ENCODE measurements at places on chromosomes 5 and 9.

GRCh38 chr5:105956456-105957196 is 1714.1 kb downstream of the EFNA5 start:
- DNase-seq: no peak

GRCh38 chr9:16794871-16795639 is 75.4 kb downstream of the BNC2 start:
- DNase-seq: no peak

DNA sequence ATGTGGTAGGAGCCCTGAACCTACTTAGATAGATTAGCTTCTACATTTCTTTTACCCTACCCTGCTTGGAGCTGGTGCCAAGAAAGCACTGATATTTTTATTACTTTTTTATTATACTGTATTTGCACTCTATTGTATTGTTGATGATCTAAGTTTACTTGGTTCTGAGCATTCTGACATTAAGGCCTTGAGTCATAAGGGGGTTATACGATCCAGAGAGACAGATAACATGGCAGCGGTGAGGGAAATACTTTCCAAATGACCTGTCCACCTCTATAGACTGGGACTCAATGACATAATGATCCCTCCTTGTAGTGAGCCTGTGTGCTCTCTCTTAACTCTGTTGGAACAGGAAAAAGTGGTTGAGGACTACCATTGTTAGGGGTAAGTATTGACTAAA is 176.3 kb downstream of the MAN2A1 start:
- DNase-seq: no peak

GRCh38 chr5:171597946-171598640 is 178.6 kb downstream of the FGF18 start:
- DNase-seq: no peak

DNA sequence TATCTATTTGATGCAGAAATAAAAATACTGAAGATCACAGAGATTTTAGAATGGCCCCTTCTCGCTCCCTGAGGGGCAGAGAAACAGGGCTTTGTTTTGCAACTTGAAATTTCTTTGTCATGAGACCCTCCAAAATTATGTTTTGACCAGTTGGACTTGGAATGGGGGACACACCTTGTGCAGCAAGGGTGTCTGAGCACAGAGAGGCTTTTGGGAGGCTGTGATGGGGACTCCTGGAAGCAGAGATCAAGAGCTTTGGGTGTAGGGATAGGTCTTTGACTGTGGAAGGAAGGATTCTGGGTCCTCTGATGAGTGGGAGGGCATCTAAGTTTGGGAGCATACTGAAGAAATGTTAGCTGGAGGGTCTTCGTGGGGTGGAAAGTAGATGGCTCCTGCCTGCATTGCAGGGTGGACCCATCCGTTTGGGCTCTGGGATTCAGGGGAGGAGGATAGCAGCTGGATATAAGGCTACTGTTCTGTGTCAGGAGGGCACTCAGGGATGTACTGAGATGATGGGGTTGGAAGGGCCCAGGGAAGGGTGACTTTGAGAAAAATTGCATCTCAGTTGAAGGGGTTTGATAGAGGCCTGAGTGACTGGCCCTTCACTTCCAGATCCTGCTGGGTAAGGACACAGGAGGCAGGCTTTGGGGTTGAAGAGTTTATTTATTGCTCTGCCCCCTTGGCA is 1.8 kb upstream of the MYORG start:
- DNase-seq: no peak

DNA sequence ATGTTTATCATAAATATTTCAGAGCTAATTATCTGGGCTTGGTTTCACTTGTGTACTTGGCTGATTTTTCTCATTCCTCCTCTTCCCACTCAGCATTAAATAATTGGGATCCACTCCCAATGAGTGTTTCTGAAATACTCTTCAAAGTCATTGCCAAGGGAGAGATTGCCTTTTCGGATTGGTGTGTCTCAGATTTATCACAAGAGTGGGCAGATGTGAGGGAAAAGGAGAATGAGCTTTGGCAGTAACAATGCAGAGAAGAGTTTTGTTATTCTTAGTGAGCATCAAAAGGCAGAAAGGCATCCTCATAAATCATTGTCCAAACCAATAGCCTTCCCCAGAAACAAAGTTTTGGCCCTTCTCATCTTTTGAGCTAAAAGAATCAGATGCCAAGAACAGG is 79.2 kb downstream of the SEMA5A start:
- no peak for DNase-seq

- DNase-seq: no peak
These were observed 70.3 kb upstream of the UBTD2 start for GRCh38 chr5:172353846-172354245.

DNA sequence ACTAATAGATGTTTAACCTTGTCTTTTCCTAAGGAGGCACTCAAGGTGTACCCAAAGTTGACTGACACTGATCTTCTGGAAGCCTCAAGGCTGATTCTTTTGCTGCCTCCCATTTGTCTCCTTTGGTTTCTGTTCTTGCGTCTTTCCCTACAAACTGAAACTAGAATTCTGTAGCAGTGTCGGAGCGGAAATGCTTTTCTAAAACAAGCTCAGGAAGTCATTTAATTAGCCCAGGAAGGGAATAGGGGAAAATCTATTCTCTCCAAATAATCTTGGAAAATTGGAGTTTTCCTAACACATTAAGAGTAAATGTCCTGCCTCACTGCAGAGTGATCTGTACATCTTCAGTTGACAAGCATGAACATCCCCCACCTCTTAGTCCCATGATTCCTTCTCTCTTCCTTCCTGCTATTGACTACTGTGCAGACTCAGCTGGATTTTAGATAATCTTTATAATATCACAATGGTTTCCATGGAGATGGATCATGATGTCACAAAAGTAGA is 182.7 kb downstream of the NR3C1 start:
- no peak for DNase-seq

DNA sequence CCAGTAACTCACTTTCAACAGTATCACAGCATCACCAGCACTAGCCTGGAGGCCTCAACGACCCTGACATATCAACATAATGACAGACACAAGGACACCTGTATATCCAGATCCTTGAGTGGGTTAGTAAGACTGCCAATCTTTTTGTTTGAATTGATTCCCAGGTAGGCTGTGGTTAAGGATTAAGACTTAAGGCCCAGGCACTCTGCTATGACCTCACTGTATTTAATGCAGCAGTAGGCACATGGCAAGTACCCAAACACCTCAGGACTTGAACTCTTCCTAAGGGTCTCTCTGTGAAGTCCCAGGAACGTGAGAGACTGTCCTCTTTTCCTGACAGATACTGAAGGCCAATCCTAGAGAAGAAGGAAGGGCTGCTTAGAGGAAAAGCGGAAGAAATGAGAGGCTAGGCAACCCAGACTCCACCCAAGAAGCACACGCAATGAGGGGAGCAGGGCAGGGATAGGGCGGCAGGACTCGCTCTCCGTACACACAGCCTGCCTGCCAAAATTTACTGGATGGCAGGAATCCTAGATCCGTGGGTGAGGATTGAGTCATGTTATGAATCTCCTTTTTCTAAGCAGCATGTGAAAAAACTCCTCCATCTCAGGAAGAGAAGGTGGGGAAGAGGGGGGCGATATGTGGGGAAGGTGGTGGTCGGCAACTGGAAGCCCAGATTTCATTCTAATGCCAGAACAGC is 93.4 kb downstream of the SIL1 start:
- peak; percentile 53 for DNase-seq

GRCh38 chr9:136372561-136373299 is 739 bp downstream of the CARD9 start:
- no peak for DNase-seq

DNA sequence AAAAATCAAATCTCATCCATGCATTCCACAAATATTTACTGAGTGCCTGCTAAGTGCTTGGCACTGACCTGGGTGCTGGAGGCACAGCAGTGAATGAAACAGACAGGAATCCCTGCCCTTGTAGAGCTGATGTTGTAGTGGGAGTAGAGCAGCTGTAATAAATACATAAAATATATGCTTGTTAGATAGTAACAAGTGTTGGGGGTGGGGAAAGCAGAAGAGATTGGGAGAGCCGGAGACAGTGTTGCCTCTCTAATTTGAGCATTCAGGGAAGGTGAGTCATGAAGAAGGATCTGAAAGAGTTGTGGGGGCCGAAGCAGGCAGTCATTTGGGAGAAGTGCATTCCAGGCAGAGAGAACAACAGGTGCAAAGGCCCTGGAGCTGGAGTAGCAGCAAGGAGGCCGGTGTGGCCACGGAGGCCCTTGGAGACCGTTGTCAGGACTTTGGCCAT is 97.9 kb downstream of the ZNF618 start:
- DNase-seq: no peak

DNA sequence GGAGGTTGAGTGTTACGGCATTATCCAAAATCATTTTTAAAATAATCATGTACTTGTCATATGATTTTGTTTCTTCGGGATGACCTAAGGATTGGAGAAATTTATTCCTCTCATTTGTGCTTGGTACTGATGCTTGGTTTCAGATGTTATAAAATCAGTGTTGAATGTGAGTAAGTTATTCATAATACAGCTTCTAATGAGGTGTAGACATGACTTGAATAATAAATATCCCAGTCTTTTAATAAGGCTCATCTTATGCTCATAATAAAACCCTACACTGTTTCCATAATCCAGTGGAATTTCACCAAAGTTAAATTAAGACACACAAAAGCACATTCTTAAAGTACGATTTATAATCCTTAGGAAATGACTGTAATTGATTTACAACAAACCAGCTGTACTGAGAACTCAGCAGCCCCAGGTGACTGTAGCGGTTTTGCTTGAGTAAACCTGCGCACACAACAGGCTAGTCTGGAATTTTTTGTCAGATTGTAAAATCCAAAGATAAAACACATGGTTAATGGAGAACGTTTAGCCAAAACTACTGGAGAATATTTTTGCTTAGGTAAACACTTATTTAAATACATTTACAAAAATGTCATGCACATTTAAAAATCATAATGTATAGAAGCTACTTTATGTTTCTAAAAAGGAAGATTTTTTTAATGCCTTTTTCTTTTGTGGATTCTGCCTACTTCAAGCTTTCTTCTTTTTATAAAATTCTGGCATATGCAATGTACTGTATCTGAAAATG is 609.8 kb upstream of the GRAMD2B start:
- no peak for DNase-seq

DNA sequence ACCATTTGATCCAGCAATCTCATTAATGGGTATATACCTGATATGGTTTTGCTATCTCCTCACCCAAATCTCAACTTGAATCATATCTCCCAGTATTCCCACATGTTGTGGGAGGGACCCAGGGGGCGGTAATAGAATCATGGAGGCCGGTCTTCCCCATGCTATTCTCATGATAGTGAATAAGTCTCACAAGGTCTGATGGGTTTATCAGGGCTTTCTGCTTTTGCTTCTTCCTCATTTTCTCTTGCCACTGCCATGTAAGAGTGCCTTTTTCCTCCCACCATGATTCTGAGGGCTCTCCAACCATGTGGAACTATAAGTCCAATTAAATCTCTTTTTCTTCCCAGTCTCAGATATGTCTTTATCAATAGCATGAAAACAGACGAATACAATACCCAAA is 74.5 kb upstream of the APC start:
- DNase-seq: no peak

DNA sequence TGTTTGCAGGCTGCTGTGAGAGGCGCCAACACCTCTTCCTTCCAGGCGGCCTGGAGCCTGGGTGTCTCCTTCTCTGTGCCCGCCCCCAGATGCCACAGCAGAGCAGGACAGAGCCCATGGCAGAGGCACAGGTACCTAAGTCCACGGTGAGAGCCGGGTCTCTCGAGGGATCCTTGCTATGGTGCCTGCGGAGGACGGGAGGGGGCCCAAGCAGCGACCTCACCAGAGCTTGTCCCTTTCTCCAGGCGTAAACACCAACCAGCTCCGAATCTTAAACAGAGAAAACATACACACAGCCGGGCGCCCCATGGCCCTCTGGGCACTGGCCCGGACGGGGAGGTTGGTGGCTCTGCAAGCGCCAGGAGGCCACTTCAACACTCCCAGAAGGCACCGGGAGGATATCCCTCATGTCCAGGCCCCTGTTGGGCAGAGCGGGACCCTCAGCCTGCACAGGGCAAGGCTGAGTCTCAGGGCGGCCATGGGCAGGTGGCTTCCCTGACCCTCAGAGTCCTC is 11.8 kb downstream of the CCDC187 start:
- DNase-seq: no peak

DNA sequence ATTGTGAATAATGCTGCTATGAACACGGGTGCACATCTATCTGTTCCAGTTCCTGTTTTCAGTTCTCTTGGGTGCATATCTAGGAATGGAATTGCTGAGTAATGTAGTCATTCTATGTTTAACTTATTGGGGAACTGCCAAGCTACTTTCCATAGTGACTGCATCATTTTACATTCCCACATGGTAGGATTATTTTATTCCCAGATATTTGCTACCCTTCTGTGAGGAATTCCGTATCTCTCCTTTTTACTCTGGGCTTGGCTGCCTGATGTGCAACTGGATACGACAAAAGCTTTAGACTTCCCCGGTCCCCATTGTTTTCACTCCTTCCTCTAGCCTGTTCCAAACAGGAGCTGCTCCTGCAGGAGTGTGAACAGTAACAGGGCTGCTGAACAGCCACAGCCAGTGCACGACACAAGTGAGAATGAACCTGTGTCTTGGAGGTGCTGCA is 7.2 kb downstream of the TAS2R1 start:
- DNase-seq: no peak

Data from nucleus accumbens (tissue), 56 donors.